ENCODE measurements at places on chromosomes 7 and 10.

- no peak for DNase-seq
Observed at GRCh38 chr7:69518705-69519077, 79.6 kb upstream of the AUTS2 start.

GRCh38 chr10:75607576-75607975, 176.2 kb downstream of the LRMDA start:
- no peak for DNase-seq

DNA sequence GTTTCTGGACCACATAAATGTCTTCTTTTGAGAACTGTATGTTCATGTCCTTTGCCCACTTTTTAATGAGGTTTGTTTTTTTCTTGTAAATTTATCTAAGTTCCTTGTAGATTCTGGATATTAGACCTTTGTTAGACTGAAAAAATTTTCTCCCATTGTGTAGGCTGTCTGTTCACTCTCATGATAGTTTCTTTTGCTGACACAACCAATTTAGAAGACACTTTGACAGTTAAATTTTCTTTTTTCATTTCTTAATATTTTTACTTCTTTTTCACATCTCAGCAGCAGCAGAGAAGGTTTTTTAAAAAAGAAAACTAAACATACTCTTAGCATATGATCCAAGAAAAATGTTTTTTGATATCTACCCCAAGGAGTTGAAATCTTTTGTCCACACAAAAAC, 61.8 kb downstream of the RNF32 start:
- DNase-seq, result no peak

GRCh38 chr7:139776486-139777132, 1.2 kb downstream of the HIPK2 start:
- DNase-seq, result no peak

DNA sequence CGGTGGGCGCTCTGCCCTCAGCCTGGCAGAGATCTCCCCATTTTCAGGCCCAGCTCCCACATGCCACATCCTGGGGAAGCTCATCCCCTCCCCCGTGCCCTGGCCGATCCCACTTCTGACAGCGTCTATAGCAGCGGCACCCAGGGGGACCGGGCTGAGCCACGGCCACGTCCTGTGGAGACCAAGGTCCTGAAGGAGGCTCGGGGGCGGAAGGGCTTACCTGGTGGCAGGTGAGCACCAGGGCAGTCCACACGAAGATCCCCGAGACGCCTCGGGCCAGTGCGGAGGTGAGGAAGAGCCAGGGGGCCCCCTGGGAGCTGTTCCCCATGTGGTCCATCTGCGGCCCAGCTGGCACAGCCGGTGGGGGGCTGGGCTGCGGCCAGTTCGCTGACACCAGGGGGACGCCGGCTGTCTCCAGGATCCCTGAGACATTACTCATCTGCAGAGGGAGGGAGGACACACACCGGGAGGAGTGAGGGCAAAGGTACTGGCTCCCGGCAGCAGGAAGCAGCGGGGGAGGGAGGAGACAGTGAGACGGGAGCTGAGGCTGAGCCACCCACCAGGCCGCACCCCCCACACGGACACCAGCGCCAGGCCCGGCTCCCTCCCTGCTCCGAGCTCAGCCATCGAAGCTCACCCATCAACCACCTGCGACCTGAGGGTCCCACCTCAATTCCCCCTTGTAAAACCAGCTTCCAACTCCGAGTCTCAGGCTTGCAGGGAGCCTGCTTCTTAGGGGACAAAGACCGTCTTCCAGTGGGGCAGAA, 776 bp downstream of the TMEM184A start:
- DNase-seq, result no peak

DNA sequence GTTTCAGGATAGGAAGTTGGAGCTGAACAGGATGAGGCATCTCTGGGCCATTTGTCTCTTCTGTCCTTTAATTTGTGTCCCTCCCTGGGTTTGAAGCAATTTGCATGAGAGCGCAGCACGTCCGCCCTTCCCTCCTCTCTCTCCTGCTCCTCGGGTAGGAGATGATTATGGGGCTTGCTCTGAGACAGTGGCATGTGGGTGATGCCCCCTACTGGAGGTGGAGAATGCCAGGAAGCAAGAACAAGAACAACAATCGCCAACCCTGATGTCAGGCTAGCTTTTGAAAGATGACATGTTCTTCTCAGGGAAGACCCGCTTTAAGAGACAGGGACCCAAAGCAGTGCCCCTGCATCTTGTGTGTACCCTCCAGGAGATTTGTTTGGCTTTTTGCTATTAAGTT, 63.9 kb upstream of the LOXL4 start:
- DNase-seq, result no peak

GRCh38 chr10:77837248-77837924, 89.2 kb downstream of the DLG5 start:
- DNase-seq, result peak; percentile 19

- DNase-seq, result no peak
Observed at GRCh38 chr7:50783801-50784507, 1.3 kb upstream of the GRB10 start.
